ENCODE measurements at places on chromosomes 4 and X. TPM values are rescaled to one million over a fixed set of nuclear protein-coding genes. Genes with fewer than 3 reads are reported as not detected.

DNA sequence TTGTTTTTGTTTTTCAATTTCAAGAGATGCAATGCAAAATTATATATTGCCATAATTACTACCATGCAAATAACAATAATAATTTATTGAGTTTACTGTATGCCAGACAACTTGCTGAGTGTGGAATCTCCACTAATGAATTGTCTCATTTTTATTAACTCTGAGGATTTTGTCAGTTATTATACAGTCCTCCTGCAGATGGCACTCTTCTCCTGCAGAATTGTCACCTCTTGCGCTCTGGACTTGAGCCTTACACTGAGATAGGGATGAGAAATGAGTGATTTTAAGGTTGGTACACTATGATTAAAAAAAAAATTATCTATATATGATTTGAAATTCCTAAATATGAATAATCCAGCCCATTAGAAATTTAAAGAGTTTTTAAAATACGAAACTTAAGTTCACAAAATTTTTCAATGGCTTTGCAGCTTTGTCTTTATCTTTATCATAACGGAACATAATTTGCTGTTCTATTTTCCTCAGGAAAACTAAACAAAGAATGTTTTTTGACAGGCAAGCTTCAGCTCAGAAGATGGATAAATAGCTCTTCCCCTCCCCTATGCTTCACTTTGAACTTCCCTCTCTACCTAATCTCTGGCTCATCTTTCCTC, 12.7 kb upstream of the PAQR3 start:
- no peak for DNase-seq

DNA sequence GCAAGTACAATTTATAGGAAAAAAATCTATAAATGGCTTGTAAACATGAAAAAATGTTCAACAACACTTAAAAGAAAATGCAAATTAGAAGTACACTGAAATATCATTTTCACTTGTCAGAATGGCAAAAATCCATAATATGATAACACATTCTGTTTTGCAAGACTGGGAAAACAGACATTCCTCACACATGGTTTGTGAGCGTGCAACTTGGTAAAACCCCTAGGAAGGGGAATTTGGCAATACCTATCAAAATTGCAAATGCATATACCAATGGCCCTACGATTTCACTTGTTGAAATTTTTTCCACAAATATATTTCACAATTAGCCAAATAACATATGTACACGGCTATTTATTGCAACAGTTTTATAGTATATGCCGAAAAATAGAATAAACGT, 31.4 kb downstream of the TBC1D9 start:
- DNase-seq: no peak

Gene ZFP42
- total RNA-seq: not detected

Gene SASH3
- total RNA-seq: 2.2 TPM

Gene SERPINA7
- not detected for total RNA-seq

Data from Right ventricle myocardium superior (tissue), 1 donor.